RWPE1 (cell line): ENCODE measurements at places on chromosomes 3 and 15.

DNA sequence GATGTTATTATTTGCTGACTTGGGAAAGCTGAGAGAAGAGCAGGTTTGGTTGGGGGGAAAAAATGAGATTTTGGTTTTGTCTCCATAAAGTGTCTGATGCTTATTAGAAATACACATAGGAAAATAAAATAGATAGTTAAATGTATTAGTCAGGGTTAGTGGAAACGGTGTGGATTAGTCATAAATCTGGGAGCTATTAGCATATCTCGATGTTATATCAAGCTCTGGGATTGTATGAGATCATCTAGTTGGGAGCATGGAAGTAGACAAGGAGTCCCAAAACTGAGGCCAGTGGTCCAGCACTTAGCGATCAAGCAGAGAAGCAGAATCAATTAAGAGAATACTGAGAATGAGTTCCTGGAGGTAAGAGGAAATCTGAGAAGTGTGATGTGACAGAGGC is 845.5 kb downstream of the ROBO2 start:
- no peak for DNase-seq

GRCh38 chr3:107130089-107130700 is 247.0 kb upstream of the CCDC54 start:
- no peak for DNase-seq

GRCh38 chr3:28846971-28847478 is 433.8 kb upstream of the RBMS3 start:
- no peak for DNase-seq

- no peak for DNase-seq
Observed at GRCh38 chr15:81056304-81056703, 55.6 kb downstream of the TLNRD1 start.

DNA sequence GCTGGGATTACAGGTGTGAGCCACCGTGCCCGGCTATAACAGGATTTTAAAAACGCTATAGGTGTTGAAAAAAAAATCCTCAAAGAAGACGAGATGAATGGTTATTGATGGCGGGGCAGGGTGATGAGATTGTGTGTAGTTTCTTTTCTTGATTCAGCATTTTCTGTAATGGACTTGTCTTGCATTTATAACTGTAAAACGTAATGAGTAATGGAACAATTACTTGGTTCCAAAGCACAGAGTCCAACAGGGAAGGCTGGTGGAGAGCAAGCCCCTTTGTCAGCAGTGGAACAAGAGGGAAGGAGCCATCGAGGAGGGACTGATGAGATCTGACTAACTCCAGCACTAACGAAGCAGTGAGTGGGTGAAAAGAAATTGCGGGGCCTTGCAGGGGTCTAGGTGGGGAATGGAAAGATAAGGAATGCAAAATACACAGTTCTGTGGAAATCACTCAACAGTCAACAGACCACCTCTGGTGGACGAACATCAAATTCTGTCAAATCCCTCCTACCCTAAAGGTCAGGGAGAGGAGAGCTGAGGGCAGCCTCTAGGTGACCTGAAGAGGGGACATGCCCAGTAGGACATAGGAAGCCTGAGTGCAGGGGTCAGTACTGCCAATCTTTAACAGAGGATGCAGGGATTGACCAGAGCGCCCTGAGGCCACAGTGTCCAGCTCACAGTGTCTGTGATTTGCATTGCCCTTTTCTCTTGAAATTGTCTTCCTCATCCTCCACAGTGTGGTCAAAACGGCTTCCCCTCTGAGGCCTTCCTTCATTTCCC is 23.1 kb upstream of the CDCP1 start:
- DNase-seq: no peak

GRCh38 chr15:96767703-96768434 is 437.4 kb downstream of the NR2F2 start:
- DNase-seq: no peak

DNA sequence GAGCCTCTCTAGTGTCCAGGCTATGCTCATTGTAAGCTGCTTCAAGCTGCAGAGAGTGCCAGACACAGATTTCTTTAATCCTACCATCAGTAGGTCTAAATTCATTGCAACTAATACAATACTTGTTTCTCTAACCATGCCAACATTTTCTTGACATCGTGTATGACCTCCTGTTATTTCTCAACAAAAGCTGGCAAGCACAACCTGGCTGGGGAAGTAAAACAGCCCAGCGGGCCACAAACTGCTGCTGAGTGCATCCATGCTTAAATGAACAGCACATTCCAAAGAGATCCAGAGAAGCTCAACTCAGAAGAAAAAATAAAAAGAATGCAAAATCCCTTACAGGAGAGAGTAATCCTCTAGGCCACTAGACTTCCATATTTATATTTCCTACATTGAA is 36.5 kb downstream of the GMNC start:
- DNase-seq: no peak

DNA sequence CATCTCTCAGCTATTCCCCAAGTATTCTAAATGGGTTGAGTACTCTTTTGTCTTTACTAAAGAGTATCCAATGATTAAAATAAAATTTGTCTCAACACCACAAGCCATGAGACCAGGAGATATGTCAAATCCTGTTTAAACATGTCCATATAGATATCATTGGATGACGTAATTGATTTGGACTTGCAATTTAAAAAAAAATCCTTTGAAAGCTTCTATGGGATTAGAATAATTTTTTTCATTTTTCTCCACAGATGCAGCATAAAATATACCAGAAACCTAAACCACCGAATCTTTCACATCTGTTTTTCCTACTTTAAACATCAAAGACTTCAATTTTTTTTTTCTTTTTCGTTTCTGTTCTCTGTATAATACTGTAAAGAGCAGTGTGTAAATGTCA is 1022.3 kb downstream of the EPHA3 start:
- no peak for DNase-seq
